ENCODE measurements at places on chromosomes 12 and 14. TPM values are rescaled to one million over a fixed set of nuclear protein-coding genes. Genes with fewer than 3 reads are reported as not detected.
A peak's percentile ranks its signal among the peaks of the same experiment; 100 is the strongest.

DNA sequence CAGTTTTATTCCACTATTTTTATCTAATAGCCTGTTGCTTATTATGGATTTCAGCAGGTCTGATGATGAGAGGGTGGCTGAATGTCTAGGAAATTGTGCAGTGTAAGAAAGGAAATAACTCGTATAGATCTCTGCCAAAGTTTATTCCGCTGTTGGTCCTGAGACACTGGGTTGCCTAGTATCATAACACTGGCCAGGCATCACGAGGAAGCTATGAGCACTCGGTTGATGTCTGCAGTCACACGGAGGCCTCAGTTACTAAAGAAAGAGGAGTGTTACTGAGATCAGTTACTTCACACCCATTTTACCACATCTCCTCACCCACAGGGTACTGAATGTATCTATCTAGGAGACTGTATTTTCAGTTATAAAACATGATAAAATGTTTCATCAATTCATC is 21.9 kb downstream of the BHLHE41 start:
- no peak for DNase-seq

DNA sequence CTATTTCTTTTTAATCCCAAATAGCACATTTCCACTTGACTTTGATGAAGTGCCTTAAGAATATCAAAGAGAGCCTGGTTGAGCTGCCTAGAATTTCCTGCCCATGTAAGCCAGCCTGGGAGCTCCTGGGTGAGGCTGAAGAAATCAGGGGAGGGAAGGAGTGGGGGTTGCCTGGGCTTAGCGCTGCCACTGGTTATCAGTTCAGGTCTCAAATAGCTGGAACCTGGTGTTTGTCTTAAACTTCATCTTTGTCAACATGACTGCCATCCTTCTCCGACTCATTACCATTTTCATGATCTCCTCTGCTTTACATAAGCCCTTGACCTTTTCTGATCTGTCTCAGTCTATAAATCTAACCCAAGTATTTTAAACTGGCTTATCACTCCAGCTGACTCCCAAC is 151.5 kb downstream of the TTC8 start:
- DNase-seq, result no peak

Gene OTOGL
- total RNA-seq, result 0.14 TPM

DNA sequence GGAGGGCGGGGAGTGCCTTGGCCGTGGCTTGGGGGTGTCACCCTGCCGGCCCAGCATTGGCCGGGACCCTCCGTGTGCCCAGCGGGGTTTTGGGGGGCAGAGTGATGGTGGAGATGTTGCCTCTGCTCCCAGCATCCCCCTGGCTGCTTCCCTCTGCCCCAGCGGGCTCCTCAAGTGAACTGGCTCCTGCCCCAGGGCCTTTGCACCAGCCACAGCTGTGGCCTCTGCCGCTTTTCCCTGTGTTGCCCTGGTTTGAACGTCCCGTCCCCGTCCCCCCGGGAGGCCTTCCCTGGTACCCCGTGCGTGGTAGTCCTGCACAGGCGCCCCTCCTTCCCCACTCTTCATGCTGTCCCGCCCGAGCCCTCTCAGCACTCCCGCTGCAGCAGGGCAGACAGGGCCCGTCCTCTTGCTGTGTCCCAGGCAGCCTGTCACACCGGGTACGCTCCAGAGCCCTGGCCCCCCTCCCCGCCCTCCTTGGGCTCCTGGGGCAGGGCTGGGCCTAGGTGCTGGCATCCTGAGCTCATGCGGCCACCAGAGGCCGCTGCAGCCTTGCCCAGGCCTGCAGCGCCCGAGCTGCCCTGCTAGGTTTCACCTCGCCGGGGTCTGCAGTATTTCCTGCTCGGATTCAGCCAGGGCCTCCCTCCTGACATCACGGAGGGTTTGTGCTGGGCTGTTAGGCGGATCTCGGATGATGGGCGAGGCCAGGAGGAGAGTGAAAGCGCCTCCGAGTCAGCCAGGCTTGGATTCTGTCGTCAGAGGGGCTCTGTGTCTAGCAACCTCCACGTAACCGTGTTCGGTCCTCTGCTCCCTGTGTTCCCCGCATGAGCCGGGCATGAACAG is 9.5 kb downstream of the NOC4L start:
- DNase-seq, result peak; percentile 28

GRCh38 chr14:54796961-54797360 is 105.7 kb downstream of the GCH1 start:
- no peak for DNase-seq

Gene AMN
- 1.2 TPM for total RNA-seq
